Caco-2 (cell line): ENCODE measurements at places on chromosomes 7 and 10. TPM values are rescaled to one million over a fixed set of nuclear protein-coding genes. Genes with fewer than 3 reads are reported as not detected.
A peak's percentile ranks its signal among the peaks of the same experiment; 100 is the strongest.

- H3K4me1 ChIP-seq, result no peaks in the 10 kb centered on the region
- no peak for DNase-seq
- no peaks in the 10 kb centered on the region for H3K27me3 ChIP-seq
- H3K4me3 ChIP-seq, result no peak overlapping the region
- no peak overlapping the region for H3K27ac ChIP-seq
- no peaks in the 10 kb centered on the region for H3K36me3 ChIP-seq
Measured at GRCh38 chr10:5840314-5841307, 27.4 kb upstream of the GDI2 start.

DNA sequence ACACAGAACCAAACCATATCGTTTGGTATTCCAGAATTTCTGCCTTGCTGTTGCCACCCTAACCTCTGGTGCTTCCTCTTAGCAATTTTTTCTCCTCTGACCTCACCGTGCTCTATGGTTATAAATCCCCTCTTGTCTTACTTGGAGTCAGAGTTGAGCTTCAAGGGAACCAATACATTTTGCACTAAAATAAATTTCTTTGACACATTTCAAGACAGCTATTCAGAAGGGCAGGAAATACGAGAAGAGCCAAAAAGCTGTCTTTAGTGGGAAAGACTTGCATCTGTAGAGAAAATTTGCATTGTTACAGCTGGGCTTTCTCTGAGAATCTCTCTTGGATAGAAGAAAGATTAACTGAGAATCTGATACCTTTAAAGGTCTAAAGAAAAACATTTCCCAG, 14.5 kb upstream of the AKR1C2 start:
- H3K36me3 ChIP-seq, result no peaks in the 10 kb centered on the region
- H3K4me1 ChIP-seq, result 0 out of 2 replicates have a peak, but pooled peaks cover 5% of the 10 kb centered on the region
- H3K4me3 ChIP-seq, result no peak overlapping the region
- H3K27ac ChIP-seq, result no peak overlapping the region
- no peak for DNase-seq

Gene PPP3CB
- total RNA-seq, result 41.5 and 44.5 TPM in 2 replicates

Gene LIPK
- not detected in 2 replicates for total RNA-seq

Gene FEZF1
- not detected in 2 replicates for total RNA-seq

DNA sequence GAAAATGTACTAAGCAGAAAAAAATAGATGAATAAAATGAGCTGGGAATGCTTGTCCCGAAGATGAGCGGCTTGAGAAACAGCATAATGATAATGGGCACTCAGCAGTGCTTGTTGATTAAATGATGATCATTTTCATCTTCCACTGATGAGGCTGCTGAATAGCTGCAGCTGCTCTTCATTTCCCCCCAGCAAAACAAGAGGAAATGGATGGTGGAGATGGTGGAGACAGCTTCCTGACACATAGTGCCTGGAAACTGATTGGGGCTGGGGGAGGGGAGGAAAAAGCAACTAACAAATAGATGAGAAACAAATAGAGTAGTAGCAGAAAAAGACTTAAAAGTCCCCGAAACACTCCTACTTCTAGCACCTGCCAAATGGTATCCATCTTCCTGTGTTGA, 41.4 kb downstream of the MRC1 start:
- no peak overlapping the region for H3K27ac ChIP-seq
- no peak for DNase-seq
- peaks cover 1% of the 10 kb centered on the region; the same call in 1 of the 2 replicates for H3K27me3 ChIP-seq
- no peaks in the 10 kb centered on the region for H3K36me3 ChIP-seq
- H3K4me3 ChIP-seq, result no peak overlapping the region

GRCh38 chr7:128889121-128889520, 21.4 kb downstream of the KCP start:
- H3K27ac ChIP-seq, result no peak overlapping the region
- no peaks in the 10 kb centered on the region for H3K27me3 ChIP-seq
- H3K36me3 ChIP-seq, result no peaks in the 10 kb centered on the region
- DNase-seq, result no peak
- H3K4me3 ChIP-seq, result no peak overlapping the region
- H3K4me1 ChIP-seq, result peaks cover 6% of the 10 kb centered on the region

GRCh38 chr10:120641695-120642094, 184.7 kb downstream of the PLPP4 start:
- no peaks in the 10 kb centered on the region for H3K4me1 ChIP-seq
- H3K4me3 ChIP-seq, result no peak overlapping the region
- no peak for DNase-seq
- no peaks in the 10 kb centered on the region for H3K27me3 ChIP-seq

Gene CHST3
- 40.9 and 46.0 TPM in 2 replicates for total RNA-seq

- no peaks in the 10 kb centered on the region for H3K27me3 ChIP-seq
- no peak overlapping the region for H3K27ac ChIP-seq
- DNase-seq, result no peak
- H3K4me3 ChIP-seq, result no peak overlapping the region
- 0 out of 2 replicates have a peak, but pooled peaks cover 5% of the 10 kb centered on the region for H3K4me1 ChIP-seq
Measured at GRCh38 chr7:79590916-79591623, 137.6 kb upstream of the MAGI2 start.

DNA sequence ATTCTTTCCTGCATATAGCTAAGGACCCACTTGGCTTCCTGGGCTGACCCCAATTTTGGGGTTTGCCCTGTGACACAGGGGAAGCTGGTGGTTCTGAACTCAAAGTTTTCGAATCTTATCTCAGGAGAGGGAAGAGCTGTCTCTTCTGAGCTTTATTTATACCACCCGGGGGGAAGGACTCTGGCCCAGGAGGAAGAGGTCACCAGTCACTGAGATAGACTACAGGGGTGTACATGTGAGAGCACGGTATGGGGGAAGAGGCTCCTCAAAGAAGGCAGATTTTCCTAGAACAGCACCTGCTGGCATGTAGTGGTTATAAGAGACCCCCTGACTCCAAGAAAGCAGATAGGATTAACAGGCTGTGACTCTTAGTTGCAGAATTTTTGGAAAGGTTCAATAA, 101.8 kb upstream of the ELMO1 start:
- H3K4me1 ChIP-seq, result no peaks in the 10 kb centered on the region
- no peak overlapping the region for H3K27ac ChIP-seq
- DNase-seq, result no peak
- no peak overlapping the region for H3K4me3 ChIP-seq

- H3K27me3 ChIP-seq, result no peaks in the 10 kb centered on the region
- no peak for DNase-seq
- H3K4me1 ChIP-seq, result no peaks in the 10 kb centered on the region
- no peak overlapping the region for H3K4me3 ChIP-seq
- H3K27ac ChIP-seq, result no peak overlapping the region
- H3K36me3 ChIP-seq, result no peaks in the 10 kb centered on the region
Measured at GRCh38 chr7:130296221-130296951, 3.4 kb downstream of the CPA4 start.

Gene TASOR2
- total RNA-seq, result 102 and 108 TPM in 2 replicates

- H3K27me3 ChIP-seq, result no peaks in the 10 kb centered on the region
- no peak overlapping the region for H3K27ac ChIP-seq
- H3K36me3 ChIP-seq, result no peaks in the 10 kb centered on the region
- no peak overlapping the region for H3K4me3 ChIP-seq
- no peak for DNase-seq
Measured at GRCh38 chr10:102673819-102674511, 29.7 kb downstream of the TRIM8 start.

- no peak overlapping the region for H3K4me3 ChIP-seq
- no peaks in the 10 kb centered on the region for H3K36me3 ChIP-seq
- peaks cover 6% of the 10 kb centered on the region; the same call in 1 of the 2 replicates for H3K4me1 ChIP-seq
- DNase-seq, result no peak
Measured at GRCh38 chr7:47195641-47196040, 386.3 kb downstream of the TNS3 start.

DNA sequence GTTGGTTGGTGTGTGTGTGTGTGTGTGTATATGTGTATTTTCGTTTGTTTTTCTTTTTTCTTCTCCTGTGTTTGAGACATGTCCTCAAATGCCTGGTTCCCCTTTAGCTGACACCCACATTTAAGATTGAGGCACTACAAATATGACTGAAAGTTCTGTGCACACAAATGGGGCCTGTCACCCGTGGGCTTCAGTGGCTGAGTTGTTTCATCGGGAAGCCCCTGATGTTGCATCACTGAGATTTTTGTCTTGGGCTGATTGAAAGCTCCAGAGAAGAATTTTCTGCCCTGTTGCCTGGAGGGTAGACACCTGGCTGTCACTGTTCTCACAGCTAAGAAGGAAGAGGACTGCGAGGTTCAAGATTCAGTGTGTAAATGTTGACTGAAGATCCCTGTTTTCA, 283.8 kb upstream of the C7orf33 start:
- H3K27ac ChIP-seq, result peak overlapping the region; percentile 9
- no peaks in the 10 kb centered on the region for H3K27me3 ChIP-seq
- no peaks in the 10 kb centered on the region for H3K36me3 ChIP-seq
- DNase-seq, result no peak
- no peak overlapping the region for H3K4me3 ChIP-seq

GRCh38 chr10:16987206-16987621, 142.4 kb downstream of the CUBN start:
- H3K36me3 ChIP-seq, result no peaks in the 10 kb centered on the region
- no peak overlapping the region for H3K4me3 ChIP-seq
- no peaks in the 10 kb centered on the region for H3K27me3 ChIP-seq
- H3K4me1 ChIP-seq, result no peaks in the 10 kb centered on the region

- no peaks in the 10 kb centered on the region for H3K36me3 ChIP-seq
- no peak within 1 kb of the TSS for H3K4me3 ChIP-seq
- no peaks in the 10 kb centered on the region for H3K27me3 ChIP-seq
- no peak within 1 kb of the TSS for H3K27ac ChIP-seq
- peaks cover 16% of the 10 kb centered on the region for H3K4me1 ChIP-seq
Measured at GRCh38 chr10:96271016-96271815, at the start of gene BLNK. BLNK (minus strand) TSS chr10:96271569; CDS start chr10:96271398, 171 bp downstream.

Gene SYT15B
- 0.11 TPM in 1 of 2 replicates, not detected in the other for total RNA-seq

DNA sequence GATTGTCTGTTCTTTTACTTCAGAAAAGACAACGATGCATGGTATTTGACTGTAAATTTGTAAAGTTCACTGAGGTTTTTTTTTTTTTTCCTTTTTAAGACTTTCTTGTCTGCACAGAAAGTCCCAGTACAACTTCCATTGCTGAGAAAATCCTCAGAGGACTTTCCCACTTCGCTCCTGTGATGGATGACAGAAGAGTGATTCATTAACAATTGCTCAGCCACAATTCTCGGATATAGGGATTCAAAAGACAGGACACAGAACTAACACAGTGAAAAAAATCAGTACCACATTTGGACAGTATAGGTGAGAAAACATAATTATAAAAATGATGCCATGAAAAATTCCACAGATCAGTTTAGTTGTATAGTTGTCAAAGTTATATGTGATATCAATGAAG, 48.0 kb downstream of the SEC23IP start:
- DNase-seq, result no peak
- H3K27me3 ChIP-seq, result no peaks in the 10 kb centered on the region
- no peak overlapping the region for H3K27ac ChIP-seq
- H3K4me3 ChIP-seq, result no peak overlapping the region
- H3K4me1 ChIP-seq, result no peaks in the 10 kb centered on the region

GRCh38 chr7:27663989-27664331, 1.3 kb upstream of the HIBADH start:
- H3K27me3 ChIP-seq, result no peaks in the 10 kb centered on the region
- no peak for DNase-seq
- H3K27ac ChIP-seq, result no peak overlapping the region

- no peaks in the 10 kb centered on the region for H3K27me3 ChIP-seq
- DNase-seq, result no peak
- no peaks in the 10 kb centered on the region for H3K36me3 ChIP-seq
- peak overlapping the region; percentile 66 for H3K27ac ChIP-seq
- H3K4me1 ChIP-seq, result peaks cover 45% of the 10 kb centered on the region
Measured at GRCh38 chr10:104255311-104255981, 754 bp downstream of the GSTO1 start.

DNA sequence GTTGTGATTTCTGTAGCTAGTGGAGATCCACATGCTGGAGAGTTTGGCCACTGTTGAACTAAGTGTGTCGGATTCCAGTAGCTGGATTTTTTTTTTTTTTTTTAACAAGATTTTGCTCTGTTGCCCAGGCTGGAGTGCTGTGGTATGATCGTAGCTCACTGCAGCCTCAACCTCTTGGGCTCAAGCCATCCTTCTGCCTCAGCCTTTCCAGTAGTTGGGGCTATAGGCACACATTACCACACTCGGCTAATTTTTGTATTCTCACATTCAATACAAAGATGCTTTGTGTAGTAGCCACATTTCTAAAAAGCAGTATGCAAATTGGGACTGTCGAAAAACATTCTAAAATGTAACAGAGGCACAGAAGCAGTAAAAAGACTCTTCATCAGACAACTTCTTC, 63.5 kb downstream of the RABGEF1 start:
- H3K27me3 ChIP-seq, result no peaks in the 10 kb centered on the region
- DNase-seq, result no peak
- no peaks in the 10 kb centered on the region for H3K4me1 ChIP-seq
- H3K27ac ChIP-seq, result no peak overlapping the region
- peaks cover 2% of the 10 kb centered on the region; the same call in 1 of the 2 replicates for H3K36me3 ChIP-seq
- H3K4me3 ChIP-seq, result no peak overlapping the region

GRCh38 chr10:50469288-50469687, 154.5 kb downstream of the SGMS1 start:
- H3K36me3 ChIP-seq, result no peaks in the 10 kb centered on the region
- no peaks in the 10 kb centered on the region for H3K27me3 ChIP-seq
- no peak overlapping the region for H3K27ac ChIP-seq
- DNase-seq, result no peak
- no peak overlapping the region for H3K4me3 ChIP-seq

Gene CYP3A7
- not detected in 2 replicates for total RNA-seq

Gene KCTD7
- 17.0 and 17.3 TPM in 2 replicates for total RNA-seq

GRCh38 chr10:132910901-132911785, 31.2 kb downstream of the CFAP46 start:
- H3K27me3 ChIP-seq, result no peaks in the 10 kb centered on the region
- DNase-seq, result no peak
- H3K4me3 ChIP-seq, result no peak overlapping the region
- H3K36me3 ChIP-seq, result no peaks in the 10 kb centered on the region
- no peak overlapping the region for H3K27ac ChIP-seq
- H3K4me1 ChIP-seq, result peaks cover 10% of the 10 kb centered on the region

DNA sequence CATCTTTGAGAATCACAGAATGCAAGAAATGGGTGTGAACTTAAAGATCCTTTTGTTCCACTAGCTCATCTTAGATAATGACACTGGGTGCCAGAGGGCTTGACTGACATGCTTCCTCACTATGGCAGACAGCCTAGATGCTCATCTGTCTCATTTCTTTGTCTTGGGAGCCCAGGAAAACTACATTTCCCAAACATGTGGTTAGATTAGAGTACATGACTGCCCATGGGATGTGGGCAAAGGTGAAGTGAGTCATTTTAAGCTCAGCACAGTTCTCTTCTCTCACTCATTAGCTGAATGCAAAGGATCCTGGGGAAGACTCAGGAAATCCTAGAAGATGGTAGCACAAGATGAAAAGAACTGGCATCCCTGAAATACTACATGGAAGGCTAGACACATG, 32.5 kb upstream of the TBX20 start:
- no peaks in the 10 kb centered on the region for H3K27me3 ChIP-seq
- H3K4me3 ChIP-seq, result no peak overlapping the region
- H3K4me1 ChIP-seq, result no peaks in the 10 kb centered on the region
- no peak for DNase-seq

Gene GRB10
- 79.3 and 87.2 TPM in 2 replicates for total RNA-seq

Gene ZNF746
- 19.1 and 19.3 TPM in 2 replicates for total RNA-seq

Gene BTBD16
- not detected in 2 replicates for total RNA-seq

- peak; percentile 57 for DNase-seq
- H3K4me1 ChIP-seq, result peaks cover 11% of the 10 kb centered on the region
- H3K36me3 ChIP-seq, result no peaks in the 10 kb centered on the region
- no peak overlapping the region for H3K4me3 ChIP-seq
Measured at GRCh38 chr7:1176891-1177373, 16.9 kb upstream of the ZFAND2A start.
